ENCODE measurements at places on chromosomes 7 and 10. TPM values are rescaled to one million over a fixed set of nuclear protein-coding genes. Genes with fewer than 3 reads are reported as not detected.

DNA sequence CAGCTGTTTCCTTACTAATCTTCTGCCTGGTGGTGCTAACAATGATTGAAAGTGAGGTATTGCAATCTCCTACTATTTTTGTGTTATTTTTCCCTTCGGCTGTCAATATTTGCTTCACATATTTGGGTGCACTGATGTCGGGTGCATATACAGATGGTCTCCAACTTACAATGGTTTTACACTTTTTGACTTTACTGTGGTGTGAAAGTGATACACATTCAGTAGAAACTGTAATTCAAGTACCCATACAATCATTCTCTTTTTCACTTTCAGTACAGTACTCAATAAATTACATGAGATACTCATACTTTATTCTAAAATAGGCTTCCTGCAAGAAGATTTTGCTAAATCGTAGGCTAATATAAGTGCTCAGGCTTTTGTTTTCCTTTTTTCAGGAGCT, 73.2 kb downstream of the RNF216 start:
- DNase-seq: no peak

DNA sequence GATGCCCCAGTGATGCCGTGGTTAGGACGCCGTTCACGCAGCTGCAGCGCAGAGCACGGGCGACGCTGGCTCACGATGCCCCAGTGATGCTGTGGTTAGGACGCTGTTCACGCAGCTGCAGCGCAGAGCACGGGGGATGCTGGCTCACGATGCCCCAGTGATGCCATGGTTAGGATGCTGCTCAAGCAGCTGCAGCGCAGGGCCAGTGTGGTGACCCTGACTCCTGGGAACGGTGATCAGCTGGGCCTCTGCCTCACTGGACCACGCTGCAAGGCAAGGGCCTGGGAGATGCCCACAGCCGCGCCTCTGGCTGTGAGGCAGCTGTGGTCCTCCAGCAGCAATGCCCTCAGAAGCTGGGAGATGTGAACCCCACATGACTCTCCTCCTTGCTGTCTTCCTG, 280.6 kb downstream of the DNAJB6 start:
- DNase-seq: no peak

DNA sequence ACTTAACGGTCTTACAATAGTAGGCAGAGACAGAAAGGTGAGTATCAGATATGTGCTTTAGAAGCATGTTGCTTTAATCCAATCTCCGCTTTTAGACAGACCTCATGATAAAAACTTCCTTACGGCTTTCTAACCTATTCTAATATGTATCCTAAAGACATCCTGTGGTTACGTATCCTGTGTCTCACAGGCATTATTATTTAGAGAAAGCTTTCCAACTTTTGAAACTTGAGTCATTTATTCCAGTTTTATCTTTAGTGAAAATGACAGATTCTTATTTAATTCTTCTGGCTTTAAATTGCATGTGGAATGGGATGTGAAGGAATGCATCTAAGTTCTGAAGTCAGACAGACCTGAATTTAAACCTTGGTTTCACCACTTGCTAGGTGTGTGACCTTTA, 118.9 kb downstream of the OTUD1 start:
- no peak for DNase-seq

Gene CPXM2
- polyA plus RNA-seq: 0.53 TPM

- DNase-seq: no peak
Measured at GRCh38 chr7:152860310-152860709, 100.8 kb downstream of the ACTR3B start.
